ENCODE measurements at places on chromosomes 2 and 18. TPM values are rescaled to one million over a fixed set of nuclear protein-coding genes. Genes with fewer than 3 reads are reported as not detected.

Gene GALR1
- 0.21 TPM for total RNA-seq

- no peak for DNase-seq
These were observed 50.8 kb downstream of the CCBE1 start for GRCh38 chr18:59646228-59646962.

Gene STARD6
- not detected for total RNA-seq

- DNase-seq = no peak
These were observed 191.8 kb downstream of the DCC start for GRCh38 chr18:52531836-52532235.

DNA sequence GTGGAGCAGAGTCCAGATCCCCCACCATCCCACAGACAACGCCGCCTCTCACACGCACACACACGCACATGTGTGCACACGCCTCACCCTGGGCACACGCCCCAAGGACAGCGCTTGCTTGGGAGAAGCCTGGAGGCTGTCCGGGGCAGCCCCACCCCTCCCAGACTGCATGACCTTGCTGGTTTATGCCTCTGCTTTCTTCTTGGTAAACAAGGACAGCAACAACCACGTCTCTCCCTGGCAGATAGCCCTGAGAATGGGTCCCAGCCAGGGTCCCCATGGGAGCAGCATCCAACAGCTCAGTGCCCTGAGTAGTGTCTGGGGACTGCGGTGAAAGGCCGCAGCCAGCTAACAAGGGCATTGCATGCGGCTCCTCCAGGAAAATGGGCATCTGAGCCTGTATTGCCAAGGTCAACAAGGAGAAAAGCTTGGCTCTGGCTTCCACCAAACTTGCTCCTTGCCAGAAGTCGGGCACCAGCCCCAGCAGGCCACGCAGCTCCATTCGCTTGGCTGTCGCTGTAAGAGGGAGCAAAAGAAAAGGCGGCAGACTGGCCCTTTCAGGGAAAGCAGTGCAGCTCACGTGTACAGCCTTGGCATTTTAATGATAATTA is 234.6 kb downstream of the EIPR1 start:
- no peak for DNase-seq

DNA sequence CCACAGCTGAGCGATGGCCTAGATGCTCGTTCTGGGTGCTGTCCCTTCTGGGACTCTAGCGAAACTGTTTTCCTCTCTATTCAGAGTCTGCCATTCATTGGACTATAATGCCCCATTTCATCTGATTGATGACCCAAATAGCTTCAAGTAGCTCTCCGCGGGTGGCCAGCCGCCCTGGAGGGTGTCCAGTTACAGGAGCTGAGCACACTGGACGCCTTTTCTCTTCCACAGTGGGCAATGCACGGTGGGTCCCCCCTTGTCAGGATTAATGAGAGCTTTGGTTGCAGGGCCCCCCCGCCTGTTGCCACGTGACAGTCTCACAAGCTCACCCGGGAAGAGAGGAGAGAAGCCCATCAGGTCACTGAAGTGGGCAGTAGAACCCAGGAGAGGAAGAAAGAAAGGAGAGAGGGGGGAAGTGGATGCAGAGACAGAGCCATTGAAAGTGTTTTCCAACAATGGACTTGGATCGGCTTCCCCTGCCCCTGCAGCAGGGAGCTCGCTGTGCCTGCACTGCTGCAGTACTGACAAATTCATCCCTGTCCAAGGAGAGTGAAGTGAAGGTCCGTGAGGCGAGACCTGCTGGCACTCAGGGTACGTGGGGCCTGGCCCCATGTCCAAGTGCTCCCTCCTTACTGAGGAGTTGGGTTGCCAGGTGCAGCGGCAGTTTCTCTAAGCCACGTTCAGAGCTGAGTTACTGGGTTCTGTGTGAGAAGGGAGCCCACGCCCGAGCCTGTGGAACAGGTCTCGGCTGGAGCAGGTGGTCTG is 44.8 kb downstream of the DIPK1C start:
- DNase-seq = no peak

DNA sequence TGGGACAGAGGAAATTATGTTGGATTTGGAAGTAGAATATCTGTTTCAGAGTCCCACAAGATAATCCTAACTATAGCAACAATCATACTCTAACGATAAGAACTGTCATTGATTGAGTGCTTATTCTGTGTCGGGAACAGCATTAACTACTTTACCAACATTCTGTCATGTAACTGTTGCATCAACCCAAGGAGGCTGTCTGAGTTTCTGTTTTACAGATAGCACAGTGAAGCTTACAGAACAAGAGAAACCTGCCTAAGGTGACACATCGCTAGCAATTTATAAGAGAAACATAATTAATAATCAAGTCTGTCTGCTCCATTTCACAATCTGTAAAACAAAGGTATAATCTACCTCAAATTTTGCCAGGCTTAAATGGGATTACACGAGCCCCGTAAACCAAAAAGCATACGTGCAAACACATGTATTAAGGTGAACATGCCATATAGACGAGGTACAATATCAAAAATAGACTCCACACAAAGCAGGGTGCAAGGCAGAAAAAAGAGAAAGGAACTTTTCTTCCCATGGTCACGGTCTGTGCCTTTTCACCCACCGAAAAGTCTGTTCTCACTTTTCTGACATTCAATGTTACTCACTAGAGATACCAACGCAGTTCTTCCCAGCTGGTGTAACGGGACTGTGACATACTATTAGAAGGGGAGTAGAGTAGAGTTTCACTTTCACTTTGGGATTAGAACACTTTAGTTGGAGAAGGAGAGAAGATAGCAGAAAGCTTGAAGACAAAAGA is 37.2 kb upstream of the SLC8A1 start:
- peak; percentile 10 for DNase-seq

GRCh38 chr2:226835420-226835795 is 446 bp upstream of the RHBDD1 start:
- no peak for DNase-seq

DNA sequence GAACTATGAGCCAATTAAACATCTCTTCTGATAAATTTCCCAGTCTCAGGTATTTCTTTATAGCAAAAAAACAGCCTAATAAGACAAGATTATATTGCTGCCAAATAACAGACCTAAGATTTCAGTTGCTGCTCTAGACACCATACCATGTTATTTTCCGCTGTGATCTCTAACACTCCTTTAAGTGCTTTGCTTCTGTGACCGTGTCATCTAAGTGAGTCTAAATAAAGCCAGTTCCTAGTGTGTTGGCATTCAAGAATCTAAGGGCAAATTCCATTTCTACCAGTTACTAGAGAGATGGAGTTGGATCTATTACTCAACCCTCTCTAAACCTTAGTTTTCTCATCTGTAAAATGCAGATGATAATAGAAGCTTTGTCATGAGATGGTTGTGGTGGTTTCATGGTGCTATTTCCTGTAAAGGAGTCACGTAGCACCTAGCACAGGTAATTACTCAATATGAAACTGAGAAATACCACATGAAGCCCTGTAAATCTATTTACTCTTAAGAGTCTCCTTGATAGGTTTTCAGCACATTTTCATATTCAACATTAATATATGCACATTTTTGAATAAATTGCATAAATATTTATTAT is 40.5 kb downstream of the SPHKAP start:
- no peak for DNase-seq

Gene PJVK
- 2.8 TPM for total RNA-seq

DNA sequence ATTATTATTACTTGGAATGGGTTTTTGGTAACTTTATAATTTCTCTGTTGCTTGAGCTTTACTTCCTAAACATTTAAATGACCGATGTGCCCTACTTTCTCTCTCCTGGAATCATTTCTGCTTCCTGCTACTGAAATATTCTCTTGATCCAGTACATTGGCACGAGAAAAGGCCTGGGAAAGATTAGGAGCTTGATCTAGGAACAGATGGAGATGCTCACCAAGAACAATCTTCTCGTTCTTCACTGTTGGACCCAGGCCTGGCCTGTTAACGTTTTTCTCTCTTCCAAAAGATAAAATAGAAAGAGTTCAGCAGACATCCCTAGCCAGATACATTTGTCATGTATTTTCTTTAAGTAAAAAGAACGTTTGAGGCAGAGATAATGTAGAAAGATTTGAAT is 1356.8 kb upstream of the CRIM1 start:
- DNase-seq = no peak

GRCh38 chr2:239216614-239217273 is 184.1 kb downstream of the HDAC4 start:
- no peak for DNase-seq

DNA sequence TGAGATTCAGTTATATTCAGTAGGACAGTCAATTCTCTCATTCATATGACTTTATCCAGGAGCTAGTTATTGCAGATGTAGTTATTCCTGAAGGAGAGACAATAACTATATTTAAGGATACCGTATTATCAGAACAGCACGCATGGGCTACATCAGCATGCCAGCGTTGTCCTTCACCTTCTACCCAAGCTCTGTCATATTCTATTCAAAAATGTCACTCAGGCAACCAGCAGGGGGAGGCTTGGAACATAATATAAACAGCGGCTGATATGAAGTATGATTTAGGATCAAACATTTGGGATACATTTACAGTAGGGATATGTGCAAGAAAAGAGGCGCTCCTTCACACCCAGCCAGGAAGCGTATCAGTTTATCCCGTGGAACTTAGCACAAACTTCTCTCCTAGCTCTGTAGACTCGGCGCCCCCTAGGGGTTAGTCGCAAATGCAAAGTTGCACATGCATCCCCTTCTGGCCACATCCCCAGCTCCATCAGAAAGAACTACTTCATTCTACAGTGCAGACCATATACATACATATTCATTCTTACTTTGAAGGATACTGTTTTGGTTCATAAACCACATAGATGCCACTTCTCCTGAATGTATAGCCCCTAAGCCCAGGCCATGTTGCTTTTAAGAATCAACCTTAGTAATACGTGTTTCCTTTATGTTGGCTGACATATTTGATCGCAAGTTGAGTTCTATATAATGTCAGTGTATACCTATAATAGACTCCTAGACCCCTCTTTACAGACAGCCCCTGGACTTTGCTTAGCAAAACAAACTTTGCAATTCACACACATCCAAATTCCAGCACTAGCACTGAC is 759.4 kb downstream of the ADCYAP1 start:
- peak; percentile 42 for DNase-seq

Gene IL37
- total RNA-seq = not detected

Gene CIB4
- total RNA-seq = not detected

- no peak for DNase-seq
These were observed 44.9 kb upstream of the TTC39C start for GRCh38 chr18:23969664-23970063.

DNA sequence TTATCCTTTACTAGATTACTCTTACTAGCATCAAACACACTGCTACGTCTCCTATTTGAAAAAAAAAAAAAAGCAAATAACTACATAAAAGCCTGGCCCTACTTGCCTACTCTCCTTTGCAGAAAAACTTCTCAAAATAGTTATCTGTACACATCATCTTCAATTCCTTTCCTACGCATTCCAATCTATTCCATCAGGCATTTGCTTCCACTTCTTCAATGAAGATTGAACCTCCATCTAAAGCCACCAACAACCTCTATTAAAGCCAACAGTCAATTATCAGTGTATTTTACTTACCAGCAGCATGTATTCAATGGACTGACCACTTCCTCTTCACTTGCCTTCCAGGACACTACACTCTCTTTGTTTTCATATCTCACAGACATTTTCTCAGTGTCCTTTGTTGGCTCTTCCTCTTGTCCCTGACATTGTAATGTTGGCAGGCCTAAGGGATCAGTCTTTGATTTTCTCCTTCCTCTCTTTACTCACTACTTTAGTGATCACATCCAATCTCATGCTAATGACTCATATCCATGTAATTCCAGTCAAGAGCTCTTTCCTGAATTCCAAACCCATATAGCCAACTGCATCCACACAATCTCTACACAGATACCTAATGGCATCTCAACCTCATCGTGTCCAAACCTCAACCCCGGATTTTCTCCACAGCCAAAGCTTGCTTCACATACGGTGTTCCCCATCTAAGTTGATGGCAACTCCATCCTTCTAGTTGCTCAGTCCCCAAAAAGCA is 131.3 kb downstream of the CCDC148 start:
- no peak for DNase-seq

DNA sequence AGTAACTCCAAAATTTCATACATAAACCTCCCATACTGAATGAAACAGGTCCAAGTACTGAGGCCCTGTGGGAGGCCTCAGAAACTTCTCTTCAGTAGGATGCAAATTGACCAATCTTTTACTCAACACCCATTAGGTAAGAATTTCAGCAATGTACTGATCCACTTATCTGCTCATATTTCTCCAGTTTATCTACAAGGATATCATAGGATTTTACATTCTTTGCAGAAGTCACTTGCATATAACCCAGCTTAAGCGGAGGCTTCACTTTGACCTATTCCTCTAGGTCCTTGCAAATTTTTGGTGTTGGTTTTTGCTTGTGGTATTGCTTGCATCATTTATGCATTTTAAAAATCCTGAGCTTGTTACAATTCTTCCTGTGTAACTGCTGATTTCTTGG is 28.8 kb upstream of the SLC3A1 start:
- no peak for DNase-seq

Gene ARID5A
- total RNA-seq = 21.1 TPM

Gene CNTNAP5
- total RNA-seq = 1.7 TPM

DNA sequence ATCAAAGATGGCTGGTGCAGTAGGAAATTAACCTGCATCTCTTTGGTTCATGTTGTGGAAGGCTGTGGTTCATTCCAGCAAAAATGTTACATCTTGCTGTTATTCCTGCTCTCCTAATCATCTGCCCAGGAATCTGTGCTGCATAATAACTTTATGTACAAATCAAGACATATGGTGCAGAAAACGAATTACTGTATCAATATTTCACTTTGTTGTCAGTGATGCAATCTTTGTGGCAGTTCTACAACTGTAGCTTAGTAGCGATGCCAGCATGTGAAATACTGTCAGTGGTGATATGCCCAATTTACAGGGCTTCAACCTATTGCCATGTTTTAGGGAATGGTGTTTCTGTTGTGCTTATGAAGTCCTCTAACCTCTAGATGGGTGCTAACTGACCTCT is 1114.7 kb downstream of the SOCS6 start:
- DNase-seq = no peak

Gene TP53I3
- 29.1 TPM for total RNA-seq

Gene HAAO
- total RNA-seq = 24.3 TPM

GRCh38 chr2:44706681-44707553 is 234.6 kb upstream of the SIX3 start:
- peak; percentile 9 for DNase-seq

DNA sequence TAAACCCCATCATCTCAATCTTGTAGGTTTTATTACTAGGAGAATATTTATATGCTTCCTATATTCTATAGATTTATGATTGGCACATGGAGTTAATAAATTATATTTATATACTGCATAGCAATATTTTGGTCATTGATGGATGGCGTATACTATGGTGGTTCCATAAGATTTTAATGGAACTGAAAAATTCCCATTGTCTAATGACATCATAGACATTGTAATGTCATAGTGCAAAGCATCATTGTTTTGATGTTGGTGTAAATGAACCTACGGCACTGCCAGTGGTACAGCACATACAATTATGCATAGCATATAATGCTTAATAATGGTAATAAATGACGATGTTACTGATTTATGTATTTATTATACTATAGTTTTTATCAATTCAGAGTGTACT is 1135.9 kb downstream of the CNTNAP5 start:
- no peak for DNase-seq

Data from tongue (tissue), 3 donors.